Stimulated activated CD4-positive, alpha-beta T cell treated with anti-CD3 and anti-CD28 coated beads, Interleukin-15, amount 100 ng/mL, for 1 hour (primary cell): ENCODE measurements at places on chromosomes 5 and 9.

DNA sequence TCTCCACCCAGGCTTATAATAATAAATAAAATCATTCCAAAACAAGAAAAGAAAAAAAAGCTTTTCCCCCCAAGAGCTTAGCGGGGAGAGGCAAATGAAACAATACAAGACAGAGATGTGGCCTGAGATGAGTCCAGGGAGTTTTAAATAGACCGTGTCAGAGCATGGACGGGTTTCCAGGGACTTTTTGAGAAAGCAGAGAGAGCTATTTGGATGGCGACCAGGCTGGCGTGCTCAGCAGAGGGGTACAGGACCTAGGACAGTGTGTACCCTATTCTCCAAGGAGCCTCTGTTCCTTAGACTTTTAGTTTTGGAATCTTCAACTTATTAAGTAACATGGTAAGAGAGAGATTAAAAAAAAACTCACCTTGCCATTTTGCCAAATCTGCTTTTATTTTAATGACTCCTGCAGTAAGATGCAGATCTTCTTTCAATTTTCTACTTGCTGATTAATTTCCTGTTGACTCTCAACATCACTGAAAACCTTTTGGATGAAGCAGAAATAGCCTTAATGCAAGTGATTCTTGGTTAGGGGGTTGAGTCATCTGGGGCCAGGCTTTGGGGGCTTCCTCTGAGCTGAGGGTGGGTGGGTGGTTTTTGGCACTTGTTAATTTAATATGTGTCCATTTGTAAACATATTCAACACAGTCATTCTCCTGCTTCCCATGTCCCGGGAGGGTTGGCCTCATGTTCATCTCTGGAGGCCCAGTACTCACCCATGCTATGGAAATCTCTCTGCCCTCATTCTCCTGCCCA is 49.6 kb upstream of the OSMR start:
- no peak for DNase-seq

DNA sequence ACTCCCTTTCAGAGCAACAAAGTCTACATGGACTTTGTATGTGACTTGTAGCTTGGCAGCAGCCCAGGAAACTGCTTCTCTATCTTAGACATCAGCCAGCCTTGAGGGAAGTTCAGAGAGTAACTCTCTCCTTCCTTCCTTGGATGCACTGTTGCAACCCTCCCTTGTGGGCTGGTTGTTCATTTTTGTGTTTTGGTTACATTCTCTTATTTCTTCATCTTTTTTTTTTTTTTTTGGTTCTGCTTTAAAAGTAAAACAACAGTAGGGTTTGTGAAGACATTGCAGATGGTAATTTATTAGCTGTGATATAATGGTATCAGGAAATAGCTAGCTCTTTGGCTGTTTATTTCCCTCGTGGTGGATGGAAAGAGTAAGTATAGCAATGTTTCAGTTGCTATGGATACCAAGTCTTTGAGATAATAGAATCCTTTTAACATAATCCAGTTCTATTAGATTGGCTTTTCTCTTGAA is 97.9 kb upstream of the MAMDC2 start:
- DNase-seq, result no peak

- DNase-seq, result no peak
Measured at GRCh38 chr5:142852416-142853198, 82.4 kb downstream of the ARHGAP26 start.

GRCh38 chr9:99058964-99059921 is 45.7 kb upstream of the TGFBR1 start:
- no peak for DNase-seq

DNA sequence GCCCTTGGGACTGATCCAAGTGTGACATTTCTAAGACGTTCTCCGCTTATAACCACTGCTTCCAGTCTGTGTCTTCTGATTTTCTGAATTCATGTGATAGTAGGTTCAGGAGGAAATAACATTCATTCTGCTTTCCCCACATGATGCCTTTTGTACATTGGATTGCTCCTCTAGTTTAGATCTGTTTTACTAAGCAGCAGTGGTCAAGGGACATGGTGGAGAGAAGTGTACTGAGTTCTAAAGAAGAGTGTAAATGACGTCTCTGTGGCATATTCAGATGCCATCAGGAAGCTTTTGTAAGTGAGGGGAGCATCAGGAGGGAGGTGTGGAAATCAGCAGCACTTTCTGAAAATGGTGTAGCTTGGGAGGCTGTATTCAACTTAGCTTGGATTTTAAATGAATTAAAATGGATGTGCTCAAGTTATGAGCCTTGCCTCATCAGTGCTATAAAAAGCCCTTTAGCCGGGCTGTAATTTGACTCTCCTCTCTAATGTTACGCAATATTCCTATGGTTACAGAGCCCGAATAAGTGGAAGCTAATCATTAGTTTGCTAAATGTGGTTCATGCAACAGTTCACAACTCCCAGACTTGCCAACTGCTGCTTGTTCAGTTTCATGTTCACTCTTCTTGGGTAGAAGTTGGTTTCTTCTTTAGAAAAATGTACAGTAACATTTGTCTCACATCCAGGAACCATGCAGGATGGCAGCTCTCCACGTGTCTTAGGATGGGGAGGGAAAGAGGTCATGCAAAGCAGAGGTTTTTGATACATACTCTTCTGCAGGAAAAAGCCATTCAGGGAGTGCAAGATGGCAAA is 281.3 kb downstream of the ARHGAP26 start:
- no peak for DNase-seq

DNA sequence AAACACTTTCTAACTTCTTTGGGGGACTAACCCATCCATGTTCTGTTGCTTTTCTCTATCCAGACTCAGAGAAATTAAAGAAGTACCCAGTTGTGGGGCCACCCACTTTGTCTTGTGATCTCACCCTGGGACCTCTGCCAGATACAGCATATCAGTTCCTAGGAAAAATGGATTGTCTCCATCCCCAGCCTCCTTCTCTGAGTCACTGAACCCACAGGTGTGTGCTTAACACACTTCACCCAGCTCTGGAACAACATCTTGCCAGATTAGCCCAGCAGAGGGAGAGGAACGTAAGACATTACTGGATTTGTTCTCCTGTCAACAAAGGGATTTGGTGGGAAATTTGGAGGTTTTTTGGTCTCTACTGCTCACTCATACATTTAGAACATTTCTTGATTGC is 19.2 kb downstream of the FAM240B start:
- no peak for DNase-seq

- DNase-seq, result no peak
Measured at GRCh38 chr5:104755806-104756205, 1193.2 kb upstream of the NUDT12 start.

DNA sequence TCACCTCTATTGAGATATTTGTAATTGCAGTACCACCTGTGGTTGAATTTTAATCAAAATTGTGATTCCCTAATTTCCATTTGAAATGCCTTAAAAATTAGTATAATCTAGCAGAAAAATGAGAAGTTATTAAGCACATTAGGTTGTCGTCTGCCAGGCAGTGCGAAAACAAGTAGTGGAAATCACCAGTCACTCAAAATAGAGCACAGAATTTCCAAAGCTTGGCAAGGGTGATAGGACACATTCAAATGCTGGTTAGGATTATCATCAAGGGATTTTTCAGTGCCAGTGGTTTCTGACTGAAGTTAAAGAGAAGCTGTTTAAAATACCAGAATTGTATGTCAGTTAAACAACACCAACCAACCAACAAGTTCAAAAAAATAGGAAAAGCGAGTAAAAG is 97.8 kb downstream of the PLK2 start:
- no peak for DNase-seq
